ENCODE measurements at places on chromosomes 7 and 10.
A peak's percentile ranks its signal among the peaks of the same experiment; 100 is the strongest.

- DNase-seq = no peak
Measured at GRCh38 chr7:128084896-128085608, 53.8 kb upstream of the LRRC4 start.

DNA sequence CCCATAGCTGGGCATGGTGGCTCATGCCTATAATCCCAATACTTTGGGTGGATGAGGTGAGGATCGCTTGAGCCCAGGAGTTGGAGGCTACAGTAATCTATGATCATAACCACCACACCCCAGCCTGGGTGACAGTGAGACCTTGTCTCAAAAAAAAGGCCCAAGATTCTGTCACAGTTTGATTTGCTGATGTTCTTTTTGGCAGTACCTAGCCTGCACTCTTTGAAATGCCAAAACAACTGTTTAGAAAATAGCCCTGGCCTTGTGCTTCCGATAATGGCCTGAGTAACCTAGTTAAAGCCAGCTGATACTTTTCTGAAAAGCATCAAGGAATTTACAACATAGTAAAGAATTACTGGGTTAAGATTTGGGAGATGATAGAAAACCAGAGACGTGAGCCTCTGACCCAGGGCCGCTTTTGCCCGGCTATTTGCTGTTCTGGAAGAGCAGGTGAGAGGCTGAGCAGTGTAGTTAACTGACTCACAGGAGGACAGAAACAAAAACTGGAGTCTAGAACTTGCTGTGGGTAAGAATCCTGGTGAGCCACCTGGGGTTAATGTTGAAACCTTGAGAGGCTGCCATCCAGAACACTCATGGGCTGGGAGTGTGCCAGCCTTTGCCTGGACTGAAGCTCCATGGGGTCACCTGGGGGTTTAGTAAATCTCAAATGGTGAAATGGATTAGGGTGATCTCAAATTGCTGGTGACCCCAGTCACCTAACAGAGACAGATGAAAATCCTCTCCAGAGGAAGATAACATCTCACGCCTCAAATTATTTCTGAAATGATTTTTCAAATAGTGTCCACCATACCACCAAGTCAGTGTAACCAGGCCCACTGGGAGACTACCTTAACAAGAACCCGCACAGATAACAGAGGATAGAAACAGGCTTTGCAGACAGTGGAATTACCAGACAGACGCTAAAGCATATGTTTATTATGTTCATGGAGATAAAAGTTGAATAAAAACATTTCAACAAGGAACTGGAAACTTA is 51.8 kb downstream of the GALNT11 start:
- DNase-seq = no peak

- no peak for DNase-seq
Measured at GRCh38 chr7:142356166-142356565, 98.3 kb upstream of the PRSS58 start.

- peak; percentile 7 for DNase-seq
Measured at GRCh38 chr7:146115851-146116520, 615 bp upstream of the CNTNAP2 start.

- no peak for DNase-seq
Measured at GRCh38 chr10:124041675-124042445, 51.5 kb downstream of the CHST15 start.

- no peak for DNase-seq
Measured at GRCh38 chr7:93943816-93944540, 22.4 kb downstream of the GNG11 start.

- DNase-seq = no peak
Measured at GRCh38 chr10:27542812-27543211, 38.7 kb downstream of the RAB18 start.

DNA sequence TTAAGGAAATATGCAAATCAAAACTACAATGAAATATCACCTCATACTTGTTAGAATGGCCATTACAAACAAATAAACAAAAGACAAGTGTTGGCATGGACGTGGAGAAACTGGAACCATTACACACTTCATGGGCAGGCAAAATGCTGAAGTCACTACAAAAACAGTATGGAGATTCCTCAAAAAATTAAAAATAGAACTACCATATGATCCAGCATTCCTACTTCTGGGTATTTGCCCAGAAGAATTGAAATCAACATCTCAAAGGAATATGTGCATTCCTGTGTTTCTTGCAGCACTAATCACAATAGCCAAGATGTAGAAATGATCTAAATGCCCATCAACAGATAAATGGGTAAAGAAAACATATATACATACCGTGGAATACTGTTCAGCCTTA is 83.6 kb downstream of the NRCAM start:
- DNase-seq = no peak

DNA sequence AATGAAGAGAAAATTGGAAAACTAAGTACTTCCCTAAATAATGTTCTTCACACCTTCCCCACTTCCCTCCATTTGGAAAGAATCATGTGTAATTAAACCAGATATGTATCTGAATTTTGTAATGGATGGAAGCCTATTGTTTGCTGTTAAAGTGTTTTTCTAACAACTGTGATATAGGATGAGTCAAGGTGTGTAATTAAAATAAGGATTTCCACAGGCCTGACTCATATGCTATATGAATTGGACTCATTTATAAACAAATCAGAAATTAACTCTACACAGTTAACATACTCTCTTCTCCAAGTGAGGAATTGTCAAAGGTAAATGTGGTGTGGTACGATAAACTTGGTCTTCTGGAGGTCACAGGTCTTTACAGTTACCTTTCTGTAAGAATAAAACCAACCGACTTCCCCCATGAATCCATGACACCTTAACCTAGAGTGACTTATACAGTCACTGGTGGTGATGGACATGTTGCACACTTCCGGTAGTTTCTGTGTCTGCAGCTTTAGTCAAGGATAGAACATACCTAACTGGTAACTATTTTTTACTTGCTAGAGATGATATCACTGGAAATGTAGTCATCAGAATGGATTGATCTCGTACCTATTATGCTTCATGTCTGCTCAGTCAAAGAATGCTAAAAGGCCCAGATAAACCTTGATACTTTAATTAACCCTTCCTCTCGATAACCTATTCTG is 12.8 kb downstream of the PNLIPRP3 start:
- no peak for DNase-seq

DNA sequence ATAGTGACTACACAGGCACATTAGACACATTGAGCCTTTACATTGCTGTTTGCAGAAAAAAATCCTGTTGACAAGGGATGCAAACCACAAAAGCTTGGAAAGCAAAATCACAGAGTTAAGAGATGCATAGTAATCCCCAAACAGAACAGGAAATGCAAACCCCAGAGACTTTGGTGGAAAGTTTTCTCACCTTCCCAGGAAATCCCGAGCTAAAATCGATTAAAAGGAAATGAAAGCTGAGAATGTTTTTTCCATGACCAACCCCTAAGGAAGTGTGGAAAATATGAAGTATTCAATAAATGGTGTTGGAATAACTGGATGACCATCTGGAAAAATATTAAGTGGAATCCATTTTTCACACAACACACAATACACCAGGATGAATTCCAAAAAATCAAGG is 598.7 kb downstream of the GRID1 start:
- DNase-seq = no peak

- no peak for DNase-seq
Measured at GRCh38 chr10:20870834-20871233, 26.3 kb downstream of the NEBL start.

DNA sequence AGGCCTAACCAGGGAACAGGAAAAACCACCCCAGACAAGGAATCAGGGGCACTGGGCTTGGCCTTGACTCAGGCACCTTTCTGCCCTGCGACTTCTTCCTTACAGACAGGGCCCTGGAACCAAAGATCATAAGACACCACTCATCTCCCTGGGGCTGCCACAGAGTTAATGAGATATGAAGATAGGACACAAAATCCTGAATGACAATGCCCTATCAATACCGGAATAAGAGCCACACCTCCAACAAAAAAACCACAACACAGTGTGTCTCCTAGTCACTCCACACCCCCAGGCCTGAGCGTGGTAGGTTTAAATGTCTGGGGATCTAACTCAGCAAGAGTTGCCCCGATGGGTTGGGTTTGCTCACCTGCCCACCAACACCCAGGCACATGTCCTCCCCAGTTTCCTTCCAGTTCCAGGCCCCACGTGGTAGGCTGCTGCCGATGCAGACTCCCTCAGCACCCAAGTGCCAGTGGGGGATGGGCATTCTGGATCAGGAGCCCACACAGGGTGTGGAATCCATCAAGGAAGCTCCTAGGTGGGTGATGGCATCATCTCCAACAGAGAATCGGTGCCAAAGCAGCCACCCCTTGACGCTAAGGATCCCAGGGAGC is 3.9 kb downstream of the DLG5 start:
- DNase-seq = no peak

DNA sequence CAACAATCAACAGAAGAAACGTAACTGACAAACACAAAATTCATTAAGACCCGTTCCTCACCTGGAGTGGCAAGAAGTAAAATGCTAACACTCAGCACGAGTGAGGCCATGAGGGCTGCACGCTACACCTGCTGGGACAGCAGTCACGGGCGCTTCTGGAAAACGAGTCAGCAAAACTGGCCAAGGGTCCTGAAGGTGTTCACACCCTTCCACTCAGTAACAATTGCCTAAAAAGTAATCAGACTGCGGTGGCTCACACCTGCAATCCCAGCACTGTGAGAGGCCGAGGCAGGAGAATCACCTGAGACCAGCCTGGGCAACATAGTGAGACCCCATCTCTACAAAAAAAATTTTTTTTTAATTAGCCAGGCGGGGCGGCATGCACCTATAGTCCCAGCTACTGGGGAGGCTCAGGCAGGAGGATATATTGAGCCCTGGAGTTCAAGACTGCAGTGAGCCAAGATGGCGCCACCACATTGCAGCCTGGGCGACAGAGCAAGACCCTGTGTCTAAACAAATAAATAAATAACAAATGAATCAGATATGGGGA is 199.1 kb downstream of the MAD1L1 start:
- no peak for DNase-seq

DNA sequence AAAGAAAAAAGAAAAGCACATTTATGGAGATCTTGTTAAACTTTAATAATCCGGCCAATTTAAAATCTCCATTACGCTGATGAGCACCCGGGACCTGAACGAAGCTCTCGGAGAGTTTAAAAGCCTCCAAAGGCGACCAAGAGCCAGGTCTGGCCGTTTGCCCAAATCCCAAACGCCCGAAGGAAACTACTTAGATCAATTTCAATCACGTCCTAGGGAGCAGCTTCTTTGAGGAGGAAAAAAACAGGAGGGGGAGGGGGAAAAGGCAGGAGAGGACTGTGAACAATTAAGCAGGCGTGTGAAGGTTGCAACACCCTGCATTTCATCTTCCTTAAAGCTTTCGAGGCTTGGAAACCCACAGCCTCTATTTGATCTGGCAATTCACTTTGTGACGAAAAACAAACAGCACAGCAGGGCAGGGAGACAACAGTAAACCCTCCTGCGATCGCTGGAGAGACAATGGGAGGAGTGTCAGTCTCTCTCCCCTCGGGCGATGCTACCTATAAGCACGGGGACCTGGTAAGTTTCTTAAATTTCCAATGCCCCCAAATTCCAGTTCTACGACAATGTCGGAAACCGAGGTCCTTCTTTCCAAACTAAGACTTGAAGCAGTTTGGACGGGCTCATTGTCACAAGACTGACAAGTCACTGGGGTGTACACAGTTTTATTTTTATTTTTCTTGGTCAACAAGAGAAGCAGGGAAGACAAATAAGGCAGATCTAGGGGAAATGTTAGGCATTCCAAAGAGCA is 1.2 kb downstream of the KLF6 start:
- peak; percentile 42 for DNase-seq

- no peak for DNase-seq
Measured at GRCh38 chr10:92187101-92187500, 103.8 kb downstream of the CPEB3 start.

DNA sequence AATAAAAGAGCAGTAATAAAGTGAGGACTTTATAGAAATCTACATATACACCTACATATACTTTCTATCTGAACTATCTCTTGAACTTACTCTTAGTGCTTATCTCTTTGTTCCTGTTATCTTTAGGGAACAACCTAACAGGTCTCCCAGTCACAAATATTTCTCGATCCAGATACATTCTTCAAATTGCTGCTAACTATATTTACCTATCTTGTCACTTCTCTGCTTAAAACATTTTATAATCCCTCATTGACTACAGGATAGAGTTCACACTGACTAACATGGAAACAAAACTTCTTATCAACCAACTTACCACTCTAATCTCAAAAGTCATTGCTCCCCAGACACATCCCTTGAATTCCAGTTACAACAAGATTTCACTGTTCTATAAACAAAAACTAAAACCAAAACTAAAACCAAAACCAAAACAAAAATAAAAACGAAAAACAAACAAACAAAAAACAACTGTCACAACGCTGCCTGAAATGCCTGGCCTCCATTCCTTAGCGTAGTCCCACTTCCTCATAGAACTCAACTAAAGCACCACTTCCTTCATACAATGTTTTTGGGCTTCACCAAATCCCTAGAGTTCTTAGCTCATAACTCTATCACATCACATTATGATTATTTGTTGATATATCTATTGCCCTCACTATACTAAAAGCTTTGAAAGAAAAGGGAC is 134.7 kb downstream of the SEMA3D start:
- no peak for DNase-seq

DNA sequence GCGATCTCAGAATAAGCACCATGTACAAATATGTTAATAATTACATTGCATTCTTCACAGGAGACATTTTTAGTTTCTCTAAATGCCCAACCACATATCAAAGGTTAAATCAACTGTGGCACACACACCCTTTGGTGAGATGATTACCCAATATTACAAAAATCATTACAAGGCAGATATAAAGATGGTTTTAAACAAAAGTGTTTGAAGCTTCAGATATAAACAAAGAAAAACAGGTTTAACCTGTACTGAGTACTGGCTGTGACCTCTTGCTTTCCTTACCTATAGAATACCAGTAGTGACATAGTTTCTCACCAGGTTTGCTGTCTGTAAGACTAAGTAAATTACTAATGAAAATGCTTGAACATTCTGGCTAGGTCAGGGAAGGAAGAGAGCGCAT is 360.0 kb upstream of the IGFBP3 start:
- DNase-seq = no peak

DNA sequence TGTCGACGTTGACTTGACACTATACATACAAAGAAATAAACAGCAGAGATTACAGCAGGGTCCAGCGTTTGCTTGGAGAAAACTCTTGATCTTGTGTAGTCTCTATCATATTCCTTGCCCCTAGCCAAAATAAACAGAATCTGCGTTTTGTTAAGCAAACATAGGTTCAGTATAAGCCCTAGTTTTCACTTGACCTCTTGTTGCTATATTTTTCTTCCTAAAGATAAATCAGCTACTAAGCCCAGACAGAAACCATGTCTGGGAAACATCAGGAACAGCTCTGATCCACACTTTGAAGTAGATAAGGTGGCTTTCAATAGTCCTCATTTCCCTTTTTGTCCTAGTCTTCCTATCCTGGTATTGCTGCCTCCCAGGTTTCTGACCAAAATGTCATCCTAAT is 328.2 kb upstream of the MAGI2 start:
- no peak for DNase-seq

DNA sequence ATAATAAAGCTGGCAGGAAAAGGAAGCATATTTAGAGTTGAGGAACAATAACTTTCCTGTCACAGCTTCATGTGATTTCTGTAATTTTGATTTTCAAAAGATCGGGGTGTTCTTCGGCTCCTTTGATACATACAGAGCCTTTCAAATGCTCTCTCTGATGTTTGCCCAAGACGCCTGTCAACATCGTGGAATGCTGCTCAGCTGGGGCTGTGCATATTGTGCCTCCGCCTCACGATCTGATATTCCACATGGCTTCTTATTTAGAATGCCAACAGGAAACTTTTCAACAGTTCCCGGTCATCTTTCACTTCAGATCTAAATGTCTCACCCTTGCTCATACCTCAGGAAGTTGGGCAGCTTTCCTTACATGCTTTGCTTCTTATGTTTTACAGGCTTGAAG is 7.3 kb downstream of the NPY start:
- DNase-seq = no peak
